ENCODE measurements at places on chromosomes 7 and 10.

- no peak for DNase-seq
Measured at GRCh38 chr10:89335226-89335625, 7.4 kb downstream of the IFIT3 start.

DNA sequence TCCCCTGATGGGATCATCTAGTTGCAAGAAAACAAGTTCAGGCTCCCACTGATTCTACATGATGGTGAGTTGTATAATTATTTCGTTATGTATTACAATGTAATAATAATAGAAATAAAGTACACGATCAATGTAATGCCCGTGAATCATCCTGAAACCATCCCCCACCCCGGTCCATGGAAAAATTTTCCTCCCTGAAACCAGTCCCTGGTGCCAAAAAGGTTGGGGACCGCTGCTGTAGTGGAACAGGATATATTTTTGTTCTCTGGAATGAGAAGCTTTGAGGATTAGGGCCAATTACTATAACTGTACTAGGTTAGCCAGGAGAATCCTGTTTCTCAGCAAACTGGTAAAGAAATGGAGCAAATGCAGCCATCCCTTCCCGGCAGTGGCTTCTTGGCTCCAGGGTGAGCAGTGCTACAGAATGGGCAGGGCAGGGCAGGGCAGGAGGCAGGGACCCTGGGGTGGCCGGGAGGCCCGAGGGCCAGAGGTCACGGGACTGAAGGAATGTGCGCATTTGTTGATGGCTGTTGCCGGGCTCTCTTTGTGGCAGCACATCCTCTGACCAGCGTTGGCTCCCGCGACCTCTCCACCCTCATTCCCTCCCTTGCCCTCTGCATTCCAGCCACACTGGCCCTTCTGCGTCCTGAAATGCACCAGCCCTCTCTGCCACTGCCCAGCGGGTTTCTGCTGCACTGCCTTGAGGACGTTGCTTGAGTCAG is 162.3 kb upstream of the NPS start:
- DNase-seq = no peak

DNA sequence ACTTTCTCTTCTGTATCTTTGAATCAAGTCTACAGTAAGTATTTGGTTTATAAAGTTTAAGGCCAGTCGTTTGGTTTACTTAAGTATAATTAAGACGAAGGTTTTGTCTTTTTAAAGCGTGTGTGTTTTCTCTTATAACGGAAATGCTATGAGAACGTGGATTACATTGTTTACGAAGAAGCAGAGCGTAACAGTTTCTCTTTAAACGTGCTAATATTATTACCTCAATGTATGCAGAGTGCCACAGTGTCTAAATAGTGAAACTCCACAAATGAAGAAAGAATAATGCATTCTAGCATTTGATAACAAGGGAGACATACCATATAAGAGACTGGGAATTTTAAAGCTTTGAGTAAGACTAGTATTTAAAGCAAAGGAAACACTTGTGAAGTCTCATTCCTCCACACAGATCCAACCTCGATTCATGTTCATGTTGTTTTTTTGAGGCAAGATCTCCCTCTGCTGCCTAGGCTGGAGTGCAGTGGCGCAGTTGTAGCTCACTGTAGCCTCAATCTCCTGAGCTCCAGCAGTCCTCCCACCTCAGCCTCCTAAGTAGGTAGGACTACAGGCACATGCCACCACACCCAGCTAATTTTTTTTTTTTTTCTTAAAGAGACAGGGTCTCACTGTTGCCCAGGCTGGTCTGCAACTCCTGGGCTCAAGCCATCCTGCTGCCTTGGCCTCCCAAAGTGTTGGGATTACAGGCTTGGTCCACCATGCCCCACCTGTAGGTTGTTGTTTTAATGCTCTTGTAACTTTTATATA is 75.1 kb downstream of the ANKRD61 start:
- no peak for DNase-seq

GRCh38 chr10:71770255-71770654 is 3.1 kb downstream of the VSIR start:
- DNase-seq = no peak

GRCh38 chr10:34029455-34029854 is 695.0 kb upstream of the NRP1 start:
- DNase-seq = no peak

GRCh38 chr7:41052201-41052600 is 650.7 kb downstream of the INHBA start:
- no peak for DNase-seq

DNA sequence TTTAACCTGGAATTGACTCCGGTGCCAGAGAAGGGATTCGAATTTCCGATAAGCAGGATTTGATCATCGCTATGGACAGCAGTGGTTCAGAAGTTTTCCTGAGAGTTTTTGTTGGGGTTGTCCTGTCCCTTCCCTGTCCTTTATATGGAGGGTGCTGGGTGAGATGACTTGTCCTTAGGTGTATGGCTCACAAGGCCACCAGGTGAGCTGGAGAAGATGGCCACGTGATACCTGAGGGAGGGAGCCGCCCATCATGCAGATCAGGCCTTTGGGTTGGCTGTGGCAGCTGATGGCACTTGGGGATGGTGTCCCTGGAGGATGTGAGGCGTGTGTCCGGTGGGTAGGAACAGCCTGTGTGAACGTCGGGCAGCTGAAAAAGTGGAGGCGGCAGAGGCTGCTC is 187.7 kb downstream of the PTPN20 start:
- no peak for DNase-seq

DNA sequence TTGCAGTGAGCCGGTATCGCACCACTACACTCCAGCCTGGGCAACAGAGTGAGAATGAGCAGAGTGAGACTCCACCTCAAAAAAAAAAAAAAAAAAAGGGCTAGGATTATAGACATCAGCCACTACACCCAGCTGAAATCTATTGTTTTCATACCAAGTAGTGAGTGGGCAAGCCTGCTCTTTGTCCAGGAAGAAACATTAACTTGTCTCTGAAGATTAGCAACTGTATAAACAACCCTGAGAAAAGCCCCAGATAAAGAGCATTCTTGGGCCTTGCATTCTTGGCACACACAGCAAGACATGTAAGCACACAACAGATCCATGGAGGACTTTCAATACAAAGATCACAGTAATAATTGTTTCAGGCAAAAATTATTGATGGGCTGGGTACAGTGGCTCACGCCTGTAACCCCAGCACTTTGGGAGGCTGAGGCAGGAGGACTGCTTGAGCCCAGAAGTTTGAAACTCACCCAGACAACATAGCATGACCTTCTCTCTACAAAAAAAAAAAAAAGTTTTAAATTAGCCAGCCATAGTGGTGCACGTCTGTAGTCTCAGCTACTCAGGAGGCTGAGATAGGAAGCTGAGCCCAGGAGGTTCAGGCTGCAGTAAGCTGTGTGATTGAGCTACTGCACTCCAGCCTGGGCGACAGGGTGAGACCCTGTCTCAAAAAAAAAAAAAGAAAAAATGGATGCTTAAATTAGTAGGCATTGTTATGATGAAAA is 4.4 kb downstream of the PSPH start:
- DNase-seq = peak; percentile 88

DNA sequence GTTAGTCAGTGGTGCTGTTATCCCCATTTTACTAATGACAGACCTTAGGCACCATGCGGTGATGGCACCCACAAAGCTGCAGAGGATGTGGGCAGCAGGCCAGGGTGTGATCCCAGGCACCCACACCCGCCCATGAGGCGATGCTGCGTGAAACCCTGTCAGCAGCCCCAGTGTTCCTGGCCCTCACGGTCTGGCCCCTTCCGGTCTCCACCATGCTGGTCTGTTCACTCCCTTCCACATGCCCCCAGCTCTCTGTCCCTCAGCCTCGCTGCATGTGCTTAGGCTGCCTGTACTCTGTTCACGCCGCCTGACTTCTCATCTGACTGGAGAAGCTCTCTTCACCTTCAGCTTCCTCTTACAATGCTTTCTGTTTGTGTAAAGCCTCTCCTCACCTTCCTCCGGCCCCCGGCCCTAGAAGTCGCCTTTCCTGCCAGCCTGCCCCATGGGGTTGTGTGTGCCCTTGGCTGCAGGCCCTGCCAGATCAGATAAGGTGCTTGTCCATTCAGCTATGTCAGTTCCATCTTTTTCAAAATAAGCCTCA is 17.6 kb upstream of the ORAI2 start:
- no peak for DNase-seq

GRCh38 chr10:60896033-60896432 is 48.0 kb downstream of the RHOBTB1 start:
- no peak for DNase-seq

- DNase-seq = no peak
Measured at GRCh38 chr10:95565336-95565735, 4.2 kb upstream of the SORBS1 start.

DNA sequence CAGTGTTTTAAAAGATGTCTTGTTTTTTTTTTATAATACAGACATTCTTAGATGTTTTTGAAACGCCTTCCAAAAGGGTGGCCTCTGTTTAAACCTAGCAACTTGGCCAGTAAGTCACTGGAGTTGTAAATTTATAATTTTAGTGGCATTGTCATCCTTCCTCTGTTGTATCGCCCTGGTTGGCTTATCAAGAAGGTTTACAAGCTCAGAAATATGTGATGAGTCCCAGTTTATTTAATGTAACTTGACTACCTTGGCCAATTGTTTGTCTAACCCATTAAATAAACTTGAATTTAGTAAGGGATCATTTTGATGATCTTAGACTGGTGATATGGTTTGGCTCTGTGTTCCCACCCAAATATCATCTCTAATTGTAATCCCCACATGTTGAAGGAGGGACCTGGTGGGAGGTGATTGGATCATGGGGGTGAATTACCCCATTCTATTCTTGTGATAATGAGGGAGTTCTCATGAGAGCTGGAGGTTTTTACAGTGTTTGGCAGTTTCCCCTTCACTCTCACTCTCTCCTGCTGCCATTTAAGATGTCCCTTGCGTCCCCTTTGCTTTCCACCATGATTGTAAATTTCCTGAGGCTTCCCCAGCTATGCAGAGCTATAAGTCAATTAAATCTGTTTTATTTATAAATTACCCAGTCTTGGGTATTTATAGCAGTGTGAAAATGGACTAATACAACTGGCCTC is 13.4 kb upstream of the NT5C3A start:
- DNase-seq = no peak

DNA sequence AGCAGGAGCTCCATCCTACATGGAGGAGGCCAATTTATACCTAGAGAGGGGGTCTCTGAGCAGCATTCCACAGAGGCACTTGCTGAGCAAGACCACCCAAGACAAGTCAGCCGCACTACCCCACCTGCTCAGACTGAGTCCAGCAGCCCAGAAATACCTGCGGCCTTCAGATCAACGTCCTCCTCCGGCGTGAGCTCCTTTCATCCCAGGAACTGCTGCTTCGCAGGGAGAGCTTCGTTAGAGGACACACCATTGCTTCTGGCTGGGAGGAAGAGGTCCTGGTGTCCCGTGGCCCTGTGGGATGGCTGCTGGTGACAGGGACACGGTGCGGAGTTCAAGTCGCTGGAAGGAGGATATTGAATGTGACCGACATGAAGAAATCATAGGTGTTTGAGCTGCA is 216.9 kb upstream of the PPP2R2D start:
- no peak for DNase-seq

- DNase-seq = no peak
Measured at GRCh38 chr7:79964463-79964862, 170.2 kb upstream of the GNAI1 start.

- no peak for DNase-seq
Measured at GRCh38 chr7:155477476-155477875, 19.5 kb downstream of the EN2 start.

DNA sequence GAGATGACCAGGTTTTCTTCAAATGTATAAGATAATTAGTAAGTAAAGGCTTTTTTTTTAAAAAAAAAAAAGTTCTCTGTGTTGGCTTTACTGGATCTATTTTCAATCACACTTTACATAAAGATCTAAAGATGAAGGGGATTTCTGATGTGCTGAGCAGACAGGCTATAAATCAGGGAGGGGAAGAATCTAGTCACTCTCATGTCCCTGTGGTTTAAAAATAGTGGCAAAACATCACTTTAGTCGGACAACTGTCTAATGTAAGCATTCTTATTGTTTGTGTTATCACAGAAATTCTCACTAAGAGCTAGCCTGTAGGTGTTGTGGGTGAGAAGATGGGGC is 132.7 kb downstream of the ICA1 start:
- DNase-seq = no peak

GRCh38 chr10:98172073-98172472 is 37.6 kb downstream of the R3HCC1L start:
- no peak for DNase-seq
